ENCODE measurements at places on chromosomes 5 and 9. TPM values are rescaled to one million over a fixed set of nuclear protein-coding genes. Genes with fewer than 3 reads are reported as not detected.
A peak's percentile ranks its signal among the peaks of the same experiment; 100 is the strongest.

PLPP7 gene
- total RNA-seq, result 7.2 TPM

TLR4 gene
- total RNA-seq, result 9.8 TPM

NPR3 gene
- 6.5 TPM for total RNA-seq

SMIM33 gene
- total RNA-seq, result 0.17 TPM

TEK gene
- total RNA-seq, result 8.1 TPM

SHOC1 gene
- total RNA-seq, result not detected

ELOVL7 gene
- 66.8 TPM for total RNA-seq

FAT2 gene
- 0.03 TPM for total RNA-seq

DNA sequence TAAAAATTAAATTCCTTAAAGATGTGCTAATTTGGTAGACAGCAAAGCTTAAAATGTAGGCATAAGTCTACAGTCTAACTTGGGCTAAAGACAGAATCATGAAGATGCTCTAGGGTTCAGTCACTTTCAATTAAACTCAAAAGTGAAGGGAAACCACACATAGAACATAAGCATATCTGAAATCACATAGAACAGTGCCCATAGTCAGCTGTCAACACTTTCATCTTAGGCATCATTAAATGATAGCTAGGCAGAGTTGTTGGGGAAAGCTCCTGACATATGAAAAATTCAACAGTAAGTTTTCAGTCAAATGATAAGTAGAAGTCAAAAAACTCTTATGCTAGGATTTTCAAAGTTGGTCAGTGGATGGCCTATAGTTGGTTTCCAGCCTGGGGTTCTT lies 11.0 kb downstream of the DAB2 start:
- no peak for DNase-seq

DNA sequence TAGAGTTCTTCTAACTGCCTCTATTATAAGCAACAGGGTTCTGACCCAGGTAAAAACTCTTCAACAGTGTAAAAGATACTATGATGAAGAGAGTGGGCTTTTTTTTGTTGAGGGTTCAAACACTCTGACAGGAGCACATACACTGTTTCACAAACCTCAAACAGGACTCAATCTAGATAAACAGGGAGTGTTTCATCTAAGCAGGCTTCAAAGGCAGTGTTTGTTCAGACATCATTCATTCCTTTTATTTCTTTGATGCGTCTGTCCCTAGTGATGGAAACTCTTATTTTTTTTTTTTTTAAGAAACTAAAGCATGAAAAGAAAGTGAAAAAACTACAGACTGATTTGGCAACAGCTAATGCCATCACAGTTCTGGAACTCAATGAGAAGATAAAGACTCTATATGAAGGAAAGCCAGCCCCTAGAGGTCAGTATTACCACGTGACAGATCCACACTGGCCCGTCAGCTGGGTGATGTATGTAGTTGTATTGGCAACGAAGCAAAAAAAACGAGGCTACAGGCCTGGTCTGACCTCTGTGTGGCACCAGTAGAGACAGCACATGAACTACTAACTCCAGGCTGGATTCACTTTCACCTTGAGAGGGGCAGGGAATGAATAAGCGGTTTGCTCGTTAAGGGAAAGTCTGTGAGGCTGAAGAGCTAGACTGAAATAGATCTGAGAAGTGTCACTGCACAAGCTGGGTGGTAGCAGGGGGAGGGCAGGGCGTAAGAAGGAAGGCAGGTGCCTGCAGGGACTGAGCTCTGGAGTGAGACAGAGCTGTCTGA lies 172.2 kb downstream of the CCDC192 start:
- peak; percentile 67 for DNase-seq

DNA sequence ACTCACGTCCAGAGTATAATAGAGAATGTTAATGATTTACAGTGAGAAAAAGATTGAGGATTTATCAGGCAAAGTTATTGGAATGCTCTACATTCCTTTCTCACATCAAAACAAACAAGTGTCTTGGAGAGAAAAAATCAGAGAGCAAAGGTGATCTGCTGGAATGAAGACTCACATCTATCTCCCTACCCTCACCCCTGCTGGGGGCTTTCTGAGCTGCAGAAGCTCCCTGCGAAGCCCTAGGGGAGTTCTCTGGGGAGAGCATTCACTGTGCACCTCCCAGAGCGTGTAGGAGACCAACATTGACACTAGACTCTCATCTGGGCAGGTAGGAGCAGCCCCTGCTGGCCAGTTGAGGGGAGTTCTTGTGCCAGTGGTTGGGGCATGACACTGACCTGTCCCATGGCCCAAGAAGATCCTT lies 76.6 kb upstream of the ADAMTS16 start:
- DNase-seq, result no peak

DNA sequence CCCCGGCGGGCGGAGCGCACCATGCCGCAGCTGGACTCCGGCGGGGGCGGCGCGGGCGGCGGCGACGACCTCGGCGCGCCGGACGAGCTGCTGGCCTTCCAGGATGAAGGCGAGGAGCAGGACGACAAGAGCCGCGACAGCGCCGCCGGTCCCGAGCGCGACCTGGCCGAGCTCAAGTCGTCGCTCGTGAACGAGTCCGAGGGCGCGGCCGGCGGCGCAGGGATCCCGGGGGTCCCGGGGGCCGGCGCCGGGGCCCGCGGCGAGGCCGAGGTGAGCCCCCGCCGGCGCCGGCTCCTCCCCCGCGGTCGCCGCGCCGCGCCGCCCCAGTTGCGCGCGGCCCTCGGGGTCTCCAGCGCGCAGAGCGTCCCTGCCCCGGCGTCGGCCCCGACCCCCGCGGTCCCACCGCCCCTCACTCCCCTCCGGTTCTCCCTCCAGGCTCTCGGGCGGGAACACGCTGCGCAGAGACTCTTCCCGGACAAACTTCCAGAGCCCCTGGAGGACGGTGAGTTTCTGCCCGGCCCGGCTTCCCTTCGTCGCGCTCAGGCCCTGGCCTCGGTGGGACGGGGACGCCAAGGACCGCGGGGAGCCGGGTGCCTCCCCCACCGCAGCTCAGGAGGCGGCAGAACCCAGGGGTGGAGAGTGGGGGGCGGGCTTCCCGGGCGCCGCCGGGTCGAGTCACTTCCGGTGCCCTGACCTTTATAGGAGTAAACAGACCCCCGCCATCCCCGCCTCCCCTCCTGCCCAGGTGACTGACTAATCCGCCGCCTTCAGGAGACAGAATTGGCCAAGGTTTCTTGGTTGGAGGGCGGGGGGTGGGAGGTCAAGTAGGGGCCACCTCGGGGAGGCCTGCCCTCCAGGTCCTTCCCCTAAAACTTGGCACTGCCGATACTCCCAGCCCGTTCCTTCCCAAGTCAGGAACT lies 665 bp downstream of the TCF7 start:
- no peak for DNase-seq

DNA sequence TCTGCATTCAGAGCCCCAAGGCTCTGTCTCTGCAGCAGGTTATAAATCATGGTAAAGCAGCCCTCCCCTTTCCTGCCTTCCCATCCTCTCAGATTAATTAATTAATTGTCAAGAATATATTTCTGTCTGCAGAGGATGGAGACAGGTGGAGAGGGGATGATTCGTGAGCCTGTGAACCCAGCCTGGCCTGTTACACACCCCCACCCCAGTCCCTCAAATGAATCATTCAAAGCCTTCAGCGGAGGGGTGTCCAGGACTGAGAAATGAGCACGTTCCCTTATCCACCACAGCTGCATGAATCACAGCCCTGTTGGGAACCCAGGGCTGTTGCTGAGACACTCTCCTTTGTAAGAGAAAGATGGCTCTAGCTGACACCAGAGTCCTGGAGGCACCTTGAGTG lies 56.0 kb downstream of the NIPAL4 start:
- no peak for DNase-seq

- no peak for DNase-seq
Measured at GRCh38 chr9:87683751-87684626, 41.9 kb upstream of the CTSL start.

- DNase-seq, result no peak
Measured at GRCh38 chr5:154801083-154801482, 45.9 kb downstream of the LARP1 start.

- DNase-seq, result no peak
Measured at GRCh38 chr5:4563400-4563799, 576.7 kb upstream of the ADAMTS16 start.

DNA sequence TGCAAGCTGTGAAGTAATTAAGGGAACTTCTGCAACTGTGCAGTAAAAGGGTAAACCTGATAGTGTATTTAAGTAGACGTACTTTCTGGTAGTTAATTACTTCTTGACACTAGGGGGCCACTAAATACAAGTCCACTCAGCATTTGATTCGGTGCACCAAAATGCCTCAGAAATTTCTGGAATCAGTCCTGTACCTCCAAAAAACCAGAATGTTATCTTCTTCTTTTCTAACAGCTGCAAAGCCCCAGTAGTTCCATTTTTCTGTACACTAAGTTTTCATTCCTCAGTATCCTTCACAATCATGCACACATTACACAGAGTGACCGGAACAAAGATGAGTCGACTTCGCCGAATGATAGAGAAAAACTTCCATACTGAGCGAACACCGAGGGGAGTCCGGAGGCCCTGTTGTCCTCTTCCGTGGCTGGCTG lies 484 bp downstream of the GFM2 start:
- no peak for DNase-seq

DNA sequence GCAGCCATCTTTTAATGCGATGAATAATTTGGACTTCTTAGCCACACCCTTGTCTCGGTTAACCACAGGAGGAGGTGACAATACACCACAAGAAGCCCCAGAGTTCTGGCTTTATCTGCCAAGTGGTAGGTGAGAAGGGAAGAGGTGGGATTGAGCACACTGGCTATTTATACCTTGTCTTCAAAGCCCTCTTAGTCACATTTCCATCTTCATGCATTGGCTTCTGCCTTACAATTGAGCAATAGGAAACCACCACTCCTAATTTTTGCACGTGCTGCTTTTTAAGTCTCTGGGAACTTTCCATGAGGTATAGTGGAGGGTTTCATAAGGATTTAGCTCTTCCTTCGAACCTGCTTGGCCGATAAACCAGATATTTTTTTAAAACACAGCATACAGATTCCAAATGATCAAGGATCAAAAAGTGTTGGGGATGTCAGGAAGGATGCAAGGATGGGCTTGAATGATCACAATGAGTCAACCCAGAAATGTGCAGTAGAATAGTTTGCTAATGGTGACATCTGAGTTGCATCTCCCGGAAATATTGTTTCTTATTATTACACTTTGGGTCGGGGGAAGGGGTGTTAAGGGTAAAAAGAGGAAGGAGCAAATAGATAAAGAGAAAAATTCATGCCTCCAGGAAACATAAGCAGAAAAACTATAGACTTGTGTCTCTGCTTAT lies 25.5 kb downstream of the PLAC8L1 start:
- no peak for DNase-seq

- no peak for DNase-seq
Measured at GRCh38 chr5:166354332-166354731, 1937.1 kb upstream of the WWC1 start.

GRCh38 chr9:104750185-104750767 lies 2.8 kb downstream of the NIPSNAP3A start:
- DNase-seq, result no peak

DNA sequence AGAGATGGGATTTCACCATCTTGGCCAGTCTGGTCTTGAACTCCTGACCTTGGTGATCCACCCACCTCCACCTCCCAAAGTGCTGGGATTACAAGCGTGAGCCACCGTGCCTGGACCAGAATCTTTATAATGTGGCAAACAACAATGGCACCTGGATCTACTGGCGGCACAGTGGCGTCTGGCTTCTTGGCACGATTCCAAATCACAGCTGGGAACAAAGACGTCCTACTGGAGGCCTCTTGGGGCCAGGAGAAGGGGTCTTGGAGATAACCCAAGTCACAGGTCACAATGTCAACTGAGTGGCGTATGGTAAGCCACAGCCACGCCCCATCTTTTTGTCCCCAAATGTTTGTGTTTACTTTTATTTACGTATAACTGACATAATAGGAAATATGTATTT lies 77.8 kb upstream of the RAPGEF1 start:
- DNase-seq, result no peak

GRCh38 chr9:20442461-20443319 lies 179.6 kb downstream of the MLLT3 start:
- DNase-seq, result no peak

GRCh38 chr5:95887977-95888376 lies 65.5 kb upstream of the GLRX start:
- DNase-seq, result no peak

- DNase-seq, result no peak
Measured at GRCh38 chr9:5557606-5558587, 47.6 kb downstream of the PDCD1LG2 start.

GRCh38 chr5:15938961-15939360 lies 240.6 kb downstream of the MARCHF11 start:
- DNase-seq, result no peak
